Left cardiac atrium (tissue), 4 donors: ENCODE measurements at places on chromosomes 3 and 15.

DNA sequence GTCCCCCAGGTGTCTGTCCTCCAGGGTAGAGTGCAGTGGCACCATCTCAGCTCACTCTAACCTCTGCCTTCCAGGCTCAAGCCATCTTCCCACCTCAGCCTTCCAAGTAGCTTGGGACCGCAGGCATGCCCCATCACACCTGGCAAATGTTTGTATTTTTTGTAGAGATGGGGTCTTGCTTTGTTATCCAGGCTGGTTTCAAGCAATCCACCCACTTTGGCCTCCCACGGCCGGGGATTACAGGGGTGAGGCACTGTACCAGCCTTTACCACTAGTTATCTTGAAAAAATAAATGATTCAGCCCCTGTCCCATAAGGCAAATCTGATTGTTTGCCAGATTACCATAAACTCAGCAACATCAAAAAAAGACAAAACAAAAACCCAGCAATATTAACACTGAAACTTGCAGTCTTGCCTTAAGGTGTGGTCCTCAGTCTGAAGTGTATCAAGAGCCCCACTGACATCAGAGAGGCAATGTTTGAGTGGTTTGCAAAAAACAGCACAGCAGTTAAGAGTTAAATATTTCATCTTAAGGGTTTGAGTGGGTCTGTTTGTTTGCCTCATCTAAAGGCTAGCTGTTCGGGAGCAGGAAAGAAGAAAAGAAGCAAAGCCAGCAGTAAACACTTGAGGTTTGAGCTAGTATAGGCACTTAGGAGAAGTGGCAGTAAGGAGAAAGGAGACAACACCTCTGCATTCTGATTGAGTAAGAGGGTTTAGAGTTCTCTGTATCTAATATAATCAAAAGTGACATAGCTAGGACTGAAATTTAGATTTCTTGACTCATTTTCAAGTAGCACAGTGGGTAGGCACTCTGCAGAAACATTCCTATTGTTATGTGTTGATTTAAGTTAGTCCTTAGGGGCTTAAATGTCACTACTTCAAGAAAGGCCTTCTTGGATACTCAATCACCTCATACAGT lies 26.3 kb upstream of the EDEM1 start:
- no peak for DNase-seq

DNA sequence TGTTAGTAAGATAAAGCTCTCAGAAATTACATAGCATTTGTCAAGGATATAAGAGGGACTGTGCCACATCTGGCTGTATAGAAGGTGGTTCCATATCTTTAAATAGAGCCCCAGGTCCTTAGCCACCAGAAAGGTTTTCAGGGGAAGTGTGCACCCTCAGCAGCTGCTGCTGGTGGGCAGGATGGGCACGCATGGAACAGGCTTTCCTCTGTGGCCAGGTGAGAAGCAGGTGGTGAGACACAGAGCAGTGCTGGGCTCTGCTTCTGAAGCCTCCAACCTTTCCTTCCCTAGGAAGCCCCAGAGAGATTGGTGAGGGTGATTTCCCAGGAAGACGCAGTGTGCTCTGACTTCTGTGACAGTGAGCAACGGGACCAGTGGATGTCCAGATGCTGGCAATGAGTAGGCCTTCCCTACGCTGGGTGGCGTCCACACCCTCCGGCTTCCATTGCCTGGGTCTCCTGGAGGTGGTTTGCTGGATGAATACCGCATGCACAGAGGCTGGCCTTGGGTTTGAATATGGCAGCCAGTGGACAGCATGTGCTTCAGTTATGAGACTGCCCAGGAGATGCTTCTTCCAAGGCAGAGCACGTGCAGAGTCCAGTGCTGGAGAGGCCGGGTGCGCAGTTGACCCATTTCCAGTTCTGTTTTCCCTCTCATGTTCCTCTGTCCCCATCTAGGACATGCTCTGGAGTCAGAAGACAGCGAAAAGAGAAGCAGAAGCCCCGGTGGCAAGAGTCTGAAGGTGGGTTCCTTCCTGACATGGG lies 52.7 kb upstream of the POLG start:
- no peak for DNase-seq

- no peak for DNase-seq
These were observed 52.1 kb downstream of the TGFBR2 start for GRCh38 chr3:30658328-30659052.

GRCh38 chr3:57007521-57008460 lies 52.7 kb upstream of the SPATA12 start:
- DNase-seq, result peak; percentile 75

- DNase-seq, result no peak
These were observed 861.7 kb upstream of the NR2F2 start for GRCh38 chr15:95468820-95469219.

- DNase-seq, result no peak
These were observed 245.3 kb downstream of the BBX start for GRCh38 chr3:107767897-107768605.

- no peak for DNase-seq
These were observed 202.7 kb downstream of the EDEM1 start for GRCh38 chr3:5390221-5390620.

GRCh38 chr3:126524429-126524988 lies 554 bp downstream of the CHST13 start:
- peak; percentile 37 for DNase-seq

DNA sequence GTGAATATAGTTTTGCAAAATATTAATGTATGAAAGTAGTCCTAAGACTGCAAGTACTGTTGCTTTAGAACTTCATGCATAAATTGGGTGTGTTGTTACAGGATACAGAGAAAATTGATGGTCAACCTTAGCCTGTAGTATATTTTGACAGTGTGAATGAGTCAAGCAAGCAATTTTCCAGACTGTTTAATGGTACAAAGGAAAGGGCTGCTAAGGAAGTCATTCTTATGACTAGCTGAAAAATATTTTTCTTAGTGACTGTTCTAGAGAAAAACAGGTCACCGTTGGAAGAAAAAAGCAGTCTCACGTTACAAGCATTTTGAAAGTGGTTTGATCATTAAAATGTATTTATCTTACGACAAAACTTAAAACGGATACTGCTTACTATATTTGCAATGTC lies 49.2 kb downstream of the MBNL1 start:
- no peak for DNase-seq

- DNase-seq, result no peak
These were observed 116.6 kb upstream of the CTDSPL start for GRCh38 chr3:37745076-37745475.

GRCh38 chr15:91821458-91821857 lies 32.0 kb upstream of the SLCO3A1 start:
- DNase-seq, result no peak

- DNase-seq, result peak; percentile 94
These were observed 218 bp upstream of the MAPKAPK3 start for GRCh38 chr3:50616770-50617095.

DNA sequence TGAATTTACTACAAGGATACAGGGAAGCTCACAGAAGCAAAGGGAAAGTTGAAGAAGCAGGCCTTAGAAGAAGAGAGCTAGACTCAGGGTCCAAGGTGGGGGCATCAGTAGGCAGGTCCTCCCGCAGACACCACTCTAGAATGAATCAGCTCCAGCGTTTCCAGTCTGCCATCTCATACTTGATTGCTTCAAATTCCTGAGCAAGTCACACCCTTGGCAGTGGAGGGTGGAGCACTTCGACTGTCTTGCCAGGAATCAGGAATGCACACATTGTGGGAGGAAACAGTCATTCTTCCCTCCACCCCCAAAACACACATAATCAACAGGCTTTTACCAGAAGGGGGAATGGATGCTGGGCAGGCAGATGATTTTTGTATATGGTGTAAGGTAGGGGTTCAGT lies 78.5 kb downstream of the CHCHD6 start:
- peak; percentile 37 for DNase-seq

DNA sequence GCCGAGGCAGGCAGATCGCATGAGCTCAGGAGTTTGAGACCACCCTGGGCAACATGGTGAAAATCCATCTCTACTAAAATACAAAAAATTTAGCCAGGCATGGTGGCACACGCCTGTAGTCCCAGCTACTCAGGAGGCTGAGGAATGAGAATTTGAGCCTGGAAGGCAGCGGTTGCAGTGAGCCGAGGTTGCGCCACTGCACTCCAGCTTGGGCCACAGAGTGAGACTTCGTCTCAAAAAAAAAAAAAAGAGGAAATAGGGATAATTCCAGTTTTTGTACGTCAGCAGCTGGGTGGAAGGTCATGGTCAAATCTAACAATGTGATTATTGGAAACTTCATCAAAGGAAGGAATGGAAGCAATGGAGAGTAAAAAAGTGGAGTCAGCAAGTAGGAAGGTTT lies 3.1 kb downstream of the CMC1 start:
- no peak for DNase-seq

GRCh38 chr3:193346259-193346658 lies 32.3 kb downstream of the ATP13A5 start:
- DNase-seq, result no peak

GRCh38 chr3:123123716-123124616 lies 57.1 kb downstream of the PDIA5 start:
- DNase-seq, result no peak

- DNase-seq, result no peak
These were observed 95.7 kb downstream of the CD47 start for GRCh38 chr3:107994956-107995715.

DNA sequence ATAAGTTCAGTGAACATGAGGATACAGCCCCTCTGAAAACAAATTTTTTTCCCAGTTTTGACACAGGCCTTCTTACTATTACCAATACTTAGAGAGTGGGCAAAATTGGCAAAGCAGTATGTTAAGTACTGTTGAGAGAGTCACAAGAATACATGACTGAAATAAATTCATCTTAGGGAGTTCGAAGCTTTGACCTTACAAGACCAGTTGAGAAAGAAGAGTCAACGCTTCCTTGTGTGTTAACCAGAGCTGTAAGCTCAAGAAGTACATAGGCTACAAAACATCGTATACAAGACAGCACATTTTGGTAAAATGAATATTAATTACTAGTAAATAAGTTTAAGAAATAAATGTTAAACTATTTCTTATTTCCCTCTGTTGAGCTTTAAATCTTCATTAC lies 164.4 kb upstream of the RORA start:
- no peak for DNase-seq

GRCh38 chr3:45240292-45240691 lies 14.2 kb upstream of the TMEM158 start:
- no peak for DNase-seq

GRCh38 chr3:118408431-118408830 lies 626.2 kb downstream of the IGSF11 start:
- no peak for DNase-seq

- no peak for DNase-seq
These were observed 123.8 kb upstream of the CHL1 start for GRCh38 chr3:72776-73175.

DNA sequence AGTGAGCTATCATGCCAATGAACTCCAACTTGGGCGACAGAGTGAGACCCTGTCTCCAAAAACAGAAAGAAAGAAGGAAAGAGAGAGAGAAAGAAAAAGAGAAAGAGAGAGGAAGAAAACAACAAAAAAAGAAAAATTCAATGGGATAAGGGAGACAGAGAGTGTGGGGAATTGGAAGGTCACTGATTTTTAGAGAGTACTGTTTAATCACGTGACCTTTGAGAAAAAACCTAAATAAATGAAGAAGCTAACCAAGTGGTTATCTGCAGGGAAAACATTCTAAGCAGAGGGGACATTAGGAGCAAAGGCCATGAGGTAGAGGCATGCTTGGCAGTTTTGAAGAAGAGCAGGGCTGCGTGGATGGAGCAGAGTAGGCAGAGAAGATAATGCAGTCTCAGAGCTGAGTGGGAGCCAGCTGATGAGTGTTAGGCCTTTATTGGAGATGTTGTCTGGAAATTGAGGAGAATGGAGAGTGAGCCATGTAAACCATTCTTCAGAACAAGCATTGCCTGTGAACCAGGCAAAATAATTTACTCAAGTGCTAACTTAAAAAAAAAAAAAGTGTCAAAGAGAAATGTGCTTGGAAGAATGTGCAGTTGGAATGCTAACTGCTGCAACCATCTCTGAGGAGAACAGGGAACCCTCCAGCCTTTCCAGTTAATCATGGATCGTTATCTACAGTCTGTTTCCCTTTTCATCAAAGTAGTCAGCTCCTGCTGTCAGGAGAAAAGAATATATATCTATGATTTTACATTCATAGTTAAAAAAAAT lies 377.3 kb upstream of the SEMA6D start:
- no peak for DNase-seq

GRCh38 chr3:72335458-72336095 lies 512.7 kb downstream of the SHQ1 start:
- DNase-seq, result no peak

- DNase-seq, result no peak
These were observed 414.4 kb upstream of the ALCAM start for GRCh38 chr3:104952146-104952972.

- DNase-seq, result no peak
These were observed 124.2 kb downstream of the ASB7 start for GRCh38 chr15:100726421-100727190.

GRCh38 chr3:172258624-172259023 lies 189.6 kb downstream of the GHSR start:
- DNase-seq, result no peak

- DNase-seq, result no peak
These were observed 504.9 kb downstream of the TBL1XR1 start for GRCh38 chr3:176692199-176692965.

GRCh38 chr15:40069178-40070165 lies 30.5 kb upstream of the SRP14 start:
- peak; percentile 93 for DNase-seq

- no peak for DNase-seq
These were observed 220.6 kb upstream of the LYSMD4 start for GRCh38 chr15:99953886-99954285.

GRCh38 chr3:69092030-69092516 lies 7.3 kb downstream of the ARL6IP5 start:
- no peak for DNase-seq

GRCh38 chr15:68783226-68784058 lies 37.3 kb downstream of the ANP32A start:
- DNase-seq, result no peak

GRCh38 chr3:41018855-41019254 lies 180.4 kb upstream of the CTNNB1 start:
- no peak for DNase-seq

DNA sequence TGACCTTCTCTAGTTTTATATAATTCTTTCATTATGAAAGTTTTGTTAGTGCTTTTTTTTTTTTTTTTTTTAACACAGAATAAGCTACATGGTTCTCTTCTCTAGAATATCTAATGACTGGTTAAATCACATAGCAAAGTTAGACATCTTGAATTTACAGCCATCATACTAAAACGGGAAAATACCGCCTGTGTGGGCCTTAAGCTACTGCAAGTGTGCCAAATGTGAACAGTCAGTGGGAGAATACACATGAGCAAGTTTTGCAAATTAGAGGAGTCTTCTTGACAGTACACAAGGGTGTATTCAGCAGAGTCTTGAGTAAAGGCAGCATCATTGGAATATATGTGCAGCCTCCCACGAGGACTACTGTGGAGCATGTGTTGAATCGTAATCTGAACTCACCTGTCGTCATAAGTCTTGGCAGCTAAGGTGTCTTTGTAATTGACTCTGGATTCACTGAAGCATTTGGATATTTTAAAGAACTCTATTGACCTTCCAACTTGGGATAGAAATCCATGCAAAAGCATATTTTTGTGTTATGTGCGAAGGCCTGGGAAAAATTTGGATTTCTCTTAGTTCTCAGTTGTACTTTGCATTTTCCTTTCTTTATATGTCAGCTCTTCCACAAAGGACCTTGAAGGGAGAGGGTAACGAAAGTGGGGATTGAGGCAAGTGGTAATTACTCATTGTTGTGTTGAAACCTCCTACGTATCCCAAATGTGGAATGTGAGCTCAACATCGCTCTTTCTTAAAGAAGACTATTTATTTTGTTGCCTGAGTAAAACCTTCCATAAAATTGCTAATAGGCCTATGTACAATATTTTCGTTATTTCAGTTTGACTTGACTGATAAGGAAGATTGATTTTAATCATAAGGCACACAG lies 117.4 kb downstream of the ATG7 start:
- no peak for DNase-seq
